NCI-H2081 (cell line): ENCODE measurements at places on chromosomes 2 and 18.

DNA sequence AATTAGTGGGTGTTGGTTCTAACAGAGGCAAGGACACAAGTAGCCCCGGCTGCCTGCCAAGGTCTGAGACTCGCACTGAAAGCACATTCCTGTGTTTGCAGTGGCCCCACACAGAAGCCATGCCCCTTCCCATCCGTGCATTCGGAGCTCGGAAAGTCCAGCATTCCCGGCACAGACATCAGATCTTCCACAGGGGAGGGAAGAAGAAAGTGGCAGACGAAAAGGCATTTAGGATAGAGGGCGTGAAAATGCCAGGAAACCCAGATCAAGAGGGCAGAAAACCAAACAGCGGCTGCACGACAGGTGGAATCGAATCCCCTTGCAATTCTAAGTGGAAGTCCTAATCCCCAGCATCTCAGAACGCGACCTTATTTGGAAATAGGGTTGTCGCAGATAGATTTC, 105.5 kb upstream of the ASB18 start:
- DNase-seq = no peak

DNA sequence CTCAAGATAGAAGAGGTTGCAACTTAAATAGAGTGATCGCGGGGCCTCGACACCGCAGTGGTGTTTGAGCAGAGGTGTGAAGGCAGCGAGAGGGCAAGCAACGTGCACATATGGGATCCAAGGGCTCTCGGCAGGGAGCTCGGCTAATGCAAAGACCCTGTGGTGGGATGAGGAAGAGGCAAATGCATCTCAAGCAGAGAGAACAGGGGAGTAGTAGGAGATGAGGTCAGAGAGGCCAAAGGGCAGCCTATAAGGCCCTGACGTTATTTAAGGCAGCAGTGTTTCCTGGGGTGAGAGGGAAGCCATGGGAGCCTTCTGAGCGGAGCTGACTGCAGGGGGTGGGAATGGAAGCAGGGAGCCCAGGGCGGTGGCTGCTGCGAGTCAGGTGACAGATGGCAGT, 74.5 kb downstream of the MRPS9 start:
- DNase-seq = no peak

DNA sequence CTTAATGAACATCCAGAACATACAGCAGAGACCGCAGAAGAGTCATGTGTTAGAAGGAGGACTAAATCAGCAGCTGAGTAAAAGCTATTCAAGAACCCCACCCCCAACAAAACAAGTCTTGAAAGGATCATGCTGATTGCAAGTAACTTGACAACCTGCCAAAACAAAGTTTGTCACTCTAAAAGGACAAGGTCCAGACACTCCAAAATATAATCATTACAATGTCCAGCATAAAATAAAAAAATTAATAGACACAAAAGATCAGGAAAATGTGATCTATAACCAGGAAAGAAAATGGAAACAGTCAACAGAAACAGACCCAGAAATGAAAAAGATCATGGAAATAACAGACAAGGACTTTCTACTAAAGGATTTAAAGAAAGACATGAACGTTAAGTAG, 28.5 kb downstream of the CCDC88A start:
- no peak for DNase-seq

- no peak for DNase-seq
Observed at GRCh38 chr2:179987916-179988315, 19.2 kb downstream of the CWC22 start.

GRCh38 chr2:159199761-159200465, 86.6 kb downstream of the WDSUB1 start:
- no peak for DNase-seq

- no peak for DNase-seq
Observed at GRCh38 chr2:235098736-235099494, 147.1 kb downstream of the SH3BP4 start.
